ENCODE measurements at places on chromosomes 13 and 19. TPM values are rescaled to one million over a fixed set of nuclear protein-coding genes. Genes with fewer than 3 reads are reported as not detected.

The YJU2 gene
- polyA plus RNA-seq: 32.8 TPM

The LCP1 gene
- polyA plus RNA-seq: 3.2 TPM

The NLRP9 gene
- not detected for polyA plus RNA-seq

The EXOC3L2 gene
- 1.2 TPM for polyA plus RNA-seq

Measured in heart right ventricle (tissue), 16 donors.